Aorta (tissue), 5 donors: ENCODE measurements at places on chromosomes 4 and X. TPM values are rescaled to one million over a fixed set of nuclear protein-coding genes. Genes with fewer than 3 reads are reported as not detected.

- H3K4me1 ChIP-seq = no peaks in the 10 kb centered on the region
- H3K27me3 ChIP-seq = no peaks in the 10 kb centered on the region
- no peaks in the 10 kb centered on the region for H3K36me3 ChIP-seq
- no peak overlapping the region for H3K4me3 ChIP-seq
- DNase-seq = no peak
These were observed 105.0 kb downstream of the RAB28 start for GRCh38 chr4:13378973-13379759.

Gene ARAP2
- 22.7 TPM for total RNA-seq

- no peaks in the 10 kb centered on the region for H3K27me3 ChIP-seq
- no peaks in the 10 kb centered on the region for H3K4me1 ChIP-seq
- no peaks in the 10 kb centered on the region for H3K36me3 ChIP-seq
These were observed 54.8 kb upstream of the DDX53 start for GRCh38 chrX:22944945-22945344.

Gene HPSE
- total RNA-seq = 3.7 TPM

GRCh38 chrX:39473812-39474211, 623.9 kb downstream of the BCOR start:
- no peak for DNase-seq
- H3K27ac ChIP-seq = no peak overlapping the region
- H3K4me1 ChIP-seq = no peaks in the 10 kb centered on the region
- no peaks in the 10 kb centered on the region for H3K36me3 ChIP-seq
- H3K4me3 ChIP-seq = no peak overlapping the region
